ENCODE measurements at places on chromosomes 5 and 9.

DNA sequence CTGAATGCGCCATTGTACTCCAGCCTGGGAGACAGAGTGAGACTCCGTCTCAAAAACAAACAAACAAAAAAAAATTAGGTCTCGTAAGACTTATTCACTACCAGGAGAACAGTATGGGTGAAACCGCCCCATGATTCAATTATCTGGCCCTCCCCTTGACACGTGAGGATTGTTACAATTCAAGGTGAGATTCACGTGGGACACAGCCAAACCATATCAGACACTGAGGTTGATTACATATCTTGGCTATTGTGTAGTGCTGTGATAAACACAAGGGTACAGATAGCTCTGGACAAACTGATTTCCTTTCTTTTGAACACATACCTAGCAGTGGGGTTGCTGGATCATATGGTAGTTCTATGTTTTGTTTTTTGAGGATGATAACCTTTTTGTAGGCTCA, 42.4 kb upstream of the PWWP2A start:
- DNase-seq, result no peak
- no peaks in the 10 kb centered on the region for H3K36me3 ChIP-seq
- no peak overlapping the region for H3K27ac ChIP-seq
- H3K4me1 ChIP-seq, result no peaks in the 10 kb centered on the region
- no peaks in the 10 kb centered on the region for H3K27me3 ChIP-seq

- DNase-seq, result no peak
- H3K27me3 ChIP-seq, result no peaks in the 10 kb centered on the region
- H3K4me1 ChIP-seq, result no peaks in the 10 kb centered on the region
These were observed 33.3 kb downstream of the RICTOR start for GRCh38 chr5:39040875-39041274.

DNA sequence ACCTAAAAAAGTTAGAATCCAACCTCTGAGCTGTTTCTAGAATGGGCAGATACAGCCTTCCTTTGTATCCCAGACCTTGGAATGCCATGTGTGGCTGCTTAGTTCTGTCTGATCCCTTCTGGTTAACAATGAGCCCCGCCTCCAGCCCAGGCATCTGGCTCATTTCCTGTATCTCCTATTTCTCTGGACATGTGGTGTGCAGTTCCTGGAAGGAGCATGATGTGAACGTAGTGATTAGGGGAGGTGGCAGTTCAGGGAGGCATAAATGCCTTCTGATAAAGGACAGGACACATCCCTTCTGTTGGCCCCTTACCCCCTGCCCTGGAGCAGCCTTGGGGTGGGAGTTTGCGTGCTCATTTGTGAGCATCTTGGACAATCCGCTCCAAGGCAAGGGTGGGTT, 243.0 kb downstream of the ZSWIM6 start:
- H3K4me3 ChIP-seq, result no peak overlapping the region
- H3K27ac ChIP-seq, result no peak overlapping the region
- H3K27me3 ChIP-seq, result no peaks in the 10 kb centered on the region
- no peak for DNase-seq
- no peaks in the 10 kb centered on the region for H3K4me1 ChIP-seq

DNA sequence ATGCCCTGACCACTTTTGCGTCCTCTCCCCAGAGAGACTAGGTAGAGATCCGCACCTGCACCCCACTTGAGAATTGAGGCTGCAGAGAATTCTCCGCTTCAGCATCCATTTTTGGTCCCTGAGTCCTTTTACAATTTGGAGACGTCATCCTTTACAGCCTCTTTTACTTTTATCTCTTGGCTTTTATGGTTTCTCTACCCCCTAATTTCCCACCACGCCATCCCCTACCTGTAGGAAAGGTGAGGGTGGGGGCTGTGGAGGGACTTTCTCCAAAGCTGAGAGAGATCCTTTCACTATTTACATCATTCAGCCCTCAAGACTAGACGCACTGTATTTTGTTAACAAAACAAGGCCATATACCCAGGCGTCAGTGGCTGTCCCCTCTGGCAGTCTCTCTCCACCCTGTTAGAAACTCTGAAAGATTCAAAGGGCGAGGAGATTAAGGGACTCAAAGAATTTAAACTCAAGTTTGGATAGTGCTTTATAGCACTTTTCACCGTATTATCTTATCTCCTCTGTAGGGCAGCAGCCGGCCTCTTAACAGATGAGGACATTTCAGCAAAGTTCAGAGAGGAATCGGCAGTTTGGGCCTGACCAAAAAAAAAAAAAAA, 1.7 kb downstream of the MSX2 start:
- peaks cover 19% of the 10 kb centered on the region for H3K4me1 ChIP-seq
- no peak overlapping the region for H3K27ac ChIP-seq
- peaks cover 7% of the 10 kb centered on the region for H3K27me3 ChIP-seq
- DNase-seq, result no peak

DNA sequence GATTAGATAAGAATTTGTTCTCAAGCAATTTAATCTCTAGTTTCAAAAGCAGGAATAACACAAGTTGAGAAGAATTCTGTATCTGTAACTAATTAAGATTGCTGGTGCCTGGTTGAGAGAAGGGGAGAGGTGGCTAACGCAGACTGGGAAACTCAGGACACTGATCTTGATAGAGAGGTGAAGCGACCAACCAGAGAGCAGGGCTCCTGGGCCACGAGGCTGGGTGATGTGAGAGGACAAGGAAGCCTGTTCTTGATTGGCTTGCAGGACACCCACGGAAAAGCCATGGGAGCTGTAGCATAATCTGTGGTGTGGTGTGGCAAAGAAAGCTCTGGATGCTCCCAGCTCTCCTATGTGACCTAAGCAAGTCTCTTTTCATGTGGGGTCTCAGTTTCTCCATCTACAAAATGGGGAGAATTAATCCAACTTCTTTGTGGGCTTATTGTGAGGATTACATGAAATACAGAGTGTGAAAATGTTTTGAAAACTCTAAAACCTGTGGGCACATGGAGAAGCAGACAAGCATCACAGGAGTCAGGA, 594.1 kb upstream of the BRINP1 start:
- H3K27ac ChIP-seq, result no peak overlapping the region
- H3K36me3 ChIP-seq, result no peaks in the 10 kb centered on the region
- no peak overlapping the region for H3K4me3 ChIP-seq

DNA sequence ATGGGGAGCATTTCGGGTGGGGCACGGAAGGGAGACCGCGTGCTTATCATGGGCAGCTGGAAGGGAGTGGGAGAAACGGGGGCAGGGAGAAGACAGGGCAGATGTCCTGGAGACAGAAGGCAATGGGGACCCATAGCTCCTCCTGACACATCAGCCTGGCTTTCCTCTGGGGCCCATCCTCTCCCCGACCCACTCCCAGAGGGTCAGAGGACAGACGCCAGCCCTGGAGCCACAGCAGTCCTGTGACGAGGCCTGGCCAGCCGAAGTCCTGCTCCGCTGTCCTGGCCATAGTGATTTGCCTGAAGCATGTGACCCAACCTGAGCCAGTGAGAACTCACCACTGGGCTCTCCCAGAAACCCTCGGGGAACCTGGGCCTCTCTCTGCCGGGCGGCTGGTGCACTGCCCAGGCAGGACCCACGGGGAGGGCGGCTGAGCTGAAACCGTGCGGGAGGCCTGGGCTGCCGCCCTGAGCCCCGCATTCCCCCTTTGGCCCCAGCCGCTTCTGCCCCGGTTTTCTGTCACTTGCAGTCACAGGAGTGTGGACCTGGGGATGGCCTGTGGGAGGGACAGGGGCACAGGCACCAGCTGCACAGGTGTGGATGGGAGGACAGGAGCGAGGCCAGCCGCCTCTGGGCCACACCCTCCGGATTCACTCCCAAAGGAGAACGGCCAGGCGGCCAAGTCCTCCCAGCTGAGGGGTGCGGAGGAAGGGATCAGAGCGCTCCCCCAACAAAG, 19.8 kb downstream of the ADAMTS2 start:
- no peak overlapping the region for H3K4me3 ChIP-seq
- H3K4me1 ChIP-seq, result no peaks in the 10 kb centered on the region
- no peak for DNase-seq

DNA sequence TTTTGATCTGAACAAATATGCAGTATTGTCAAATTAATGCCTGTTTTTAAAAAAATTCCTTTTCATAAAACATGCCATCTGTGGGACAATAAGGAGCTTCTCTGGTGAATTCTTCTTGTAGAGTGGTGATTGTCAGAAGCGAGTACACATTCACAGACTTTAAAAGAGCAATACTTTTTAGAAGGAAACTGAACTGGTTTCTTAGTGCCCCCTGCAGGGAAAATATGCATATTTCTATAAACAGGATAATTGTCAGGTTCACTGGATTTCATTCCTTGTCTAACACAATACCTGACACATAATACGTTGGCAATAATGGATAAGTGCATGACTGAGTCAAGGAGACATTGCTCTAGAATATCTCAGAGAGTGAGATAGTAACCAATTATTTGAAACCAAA, 133.7 kb downstream of the KIF4B start:
- no peaks in the 10 kb centered on the region for H3K27me3 ChIP-seq
- no peak overlapping the region for H3K4me3 ChIP-seq
- no peaks in the 10 kb centered on the region for H3K36me3 ChIP-seq
- no peak overlapping the region for H3K27ac ChIP-seq
- no peak for DNase-seq
- no peaks in the 10 kb centered on the region for H3K4me1 ChIP-seq

DNA sequence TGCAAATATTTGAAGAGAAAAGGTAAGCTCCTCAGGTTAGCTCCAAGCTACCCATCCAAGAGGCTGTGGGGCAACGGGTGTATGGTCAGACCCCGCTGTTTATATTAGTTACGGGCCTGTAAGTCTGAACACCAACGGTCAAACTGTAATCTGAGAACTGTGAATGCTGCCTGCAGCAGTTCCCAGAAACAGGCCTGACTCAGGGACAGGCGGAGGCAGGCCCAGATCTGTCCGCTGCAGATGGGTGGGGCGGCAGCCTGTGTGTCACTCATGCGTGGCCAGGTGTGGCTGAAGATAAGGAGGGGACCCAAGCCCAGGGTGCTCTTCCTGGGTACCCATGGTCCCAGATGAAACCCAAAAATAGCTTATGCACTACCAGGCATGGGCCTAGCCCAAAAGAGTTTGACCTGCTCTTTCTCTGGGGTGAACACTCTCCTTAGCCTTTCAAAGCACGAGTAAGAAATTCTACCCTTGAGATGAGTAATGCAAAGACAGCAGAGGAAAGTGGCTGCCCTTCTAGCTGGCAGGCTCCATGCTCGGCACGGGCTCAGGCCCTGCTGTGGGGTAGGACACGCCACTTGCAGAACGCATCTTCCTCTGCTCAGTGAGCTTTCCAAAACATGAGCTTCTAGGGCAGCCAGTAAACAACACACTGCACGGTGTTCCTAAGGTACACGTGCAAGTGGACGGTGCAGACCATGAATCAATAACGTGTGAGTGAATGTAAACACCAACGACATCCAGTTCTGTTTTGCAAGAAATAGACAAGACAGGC, 9.1 kb downstream of the UBAC1 start:
- peak; percentile 88 for DNase-seq
- no peaks in the 10 kb centered on the region for H3K27me3 ChIP-seq

- DNase-seq, result no peak
- H3K27me3 ChIP-seq, result no peaks in the 10 kb centered on the region
- H3K27ac ChIP-seq, result no peak overlapping the region
- no peaks in the 10 kb centered on the region for H3K4me1 ChIP-seq
- no peak overlapping the region for H3K4me3 ChIP-seq
These were observed 377.8 kb downstream of the CHSY3 start for GRCh38 chr5:130282049-130282448.

GRCh38 chr9:27059412-27059811, 49.6 kb upstream of the TEK start:
- no peaks in the 10 kb centered on the region for H3K36me3 ChIP-seq
- H3K27ac ChIP-seq, result no peak overlapping the region
- no peak for DNase-seq

DNA sequence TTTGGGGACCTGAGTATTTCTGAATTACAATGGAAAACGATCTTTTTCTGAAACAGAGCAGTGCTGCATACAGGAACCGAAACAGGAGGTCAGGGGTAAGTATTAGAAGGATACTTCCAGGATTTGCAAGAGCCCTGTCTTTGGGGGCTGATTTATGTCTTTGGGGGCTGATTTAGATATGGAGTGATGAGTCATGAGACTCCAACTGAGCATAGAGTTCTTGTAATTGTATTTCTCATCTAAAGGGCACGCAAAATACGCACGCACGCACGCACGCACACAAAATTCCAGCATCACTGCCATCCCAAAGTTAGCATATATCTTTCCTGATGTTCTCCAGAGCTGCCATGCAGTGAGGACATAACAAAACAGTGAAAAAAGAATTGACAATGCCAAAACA, 414.8 kb upstream of the CCNH start:
- no peak overlapping the region for H3K27ac ChIP-seq
- no peaks in the 10 kb centered on the region for H3K4me1 ChIP-seq
- no peak overlapping the region for H3K4me3 ChIP-seq
- no peak for DNase-seq

DNA sequence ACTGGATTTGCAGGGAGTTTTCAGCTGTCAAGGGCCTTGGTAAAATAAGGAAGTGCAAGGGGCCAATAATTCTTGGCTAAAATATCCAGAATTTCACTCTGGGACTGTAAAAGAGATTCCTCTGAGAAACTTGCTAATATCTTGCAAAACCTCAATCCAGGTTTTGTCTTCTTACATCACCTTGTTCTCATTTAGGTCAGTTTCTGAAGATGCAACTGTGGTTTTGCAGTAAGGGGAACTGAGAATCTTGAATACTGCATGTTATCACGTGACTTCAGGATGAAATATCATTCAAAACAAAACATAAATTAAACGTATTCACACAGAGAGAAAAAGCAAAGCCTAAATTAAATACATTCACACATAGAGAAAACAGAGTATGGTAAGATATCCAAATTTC, 35.0 kb upstream of the RIC1 start:
- H3K27ac ChIP-seq, result no peak overlapping the region
- H3K4me1 ChIP-seq, result no peaks in the 10 kb centered on the region
- no peak for DNase-seq
- H3K36me3 ChIP-seq, result no peaks in the 10 kb centered on the region
- H3K4me3 ChIP-seq, result no peak overlapping the region
- no peaks in the 10 kb centered on the region for H3K27me3 ChIP-seq

- no peak overlapping the region for H3K27ac ChIP-seq
- no peak overlapping the region for H3K4me3 ChIP-seq
- no peaks in the 10 kb centered on the region for H3K27me3 ChIP-seq
- DNase-seq, result no peak
- H3K36me3 ChIP-seq, result no peaks in the 10 kb centered on the region
- H3K4me1 ChIP-seq, result no peaks in the 10 kb centered on the region
These were observed 86.3 kb downstream of the LPAR1 start for GRCh38 chr9:110951805-110952539.

DNA sequence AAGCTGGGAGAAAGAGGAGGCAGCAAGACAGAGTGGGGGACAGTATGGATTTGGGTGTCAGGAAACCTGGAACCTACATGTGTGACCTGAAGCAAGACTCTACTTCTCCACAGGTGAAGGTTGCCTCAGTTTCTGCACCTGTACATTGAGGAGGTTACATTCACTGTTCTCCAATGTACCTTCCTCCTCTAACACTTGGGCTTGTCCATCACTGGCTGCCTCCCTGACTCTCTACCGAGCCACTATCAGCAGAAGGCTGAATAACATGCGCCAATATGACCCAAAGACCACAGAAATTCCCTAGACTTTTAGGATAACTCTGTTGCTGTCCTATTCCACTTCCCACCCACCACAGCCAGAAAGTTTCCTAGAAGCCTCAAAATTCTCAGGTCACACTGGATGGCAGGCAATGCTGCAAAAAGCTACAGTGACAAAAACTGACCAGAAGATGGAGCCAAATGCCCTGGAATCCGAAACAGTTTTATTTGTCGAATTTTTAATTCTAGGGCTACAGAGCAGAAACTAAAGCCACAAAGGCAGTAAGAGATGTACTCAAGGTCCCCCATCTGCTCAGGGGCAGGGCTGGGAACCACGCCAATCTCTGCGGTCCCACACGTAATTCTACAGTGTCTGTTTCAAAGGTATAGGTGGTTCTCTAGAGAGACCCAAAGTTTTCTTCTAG, 64.4 kb downstream of the FAM114A2 start:
- no peak overlapping the region for H3K27ac ChIP-seq
- no peak for DNase-seq
- H3K27me3 ChIP-seq, result no peaks in the 10 kb centered on the region
- H3K4me3 ChIP-seq, result no peak overlapping the region
